ENCODE measurements at places on chromosomes 4 and X.
A peak's percentile ranks its signal among the peaks of the same experiment; 100 is the strongest.

DNA sequence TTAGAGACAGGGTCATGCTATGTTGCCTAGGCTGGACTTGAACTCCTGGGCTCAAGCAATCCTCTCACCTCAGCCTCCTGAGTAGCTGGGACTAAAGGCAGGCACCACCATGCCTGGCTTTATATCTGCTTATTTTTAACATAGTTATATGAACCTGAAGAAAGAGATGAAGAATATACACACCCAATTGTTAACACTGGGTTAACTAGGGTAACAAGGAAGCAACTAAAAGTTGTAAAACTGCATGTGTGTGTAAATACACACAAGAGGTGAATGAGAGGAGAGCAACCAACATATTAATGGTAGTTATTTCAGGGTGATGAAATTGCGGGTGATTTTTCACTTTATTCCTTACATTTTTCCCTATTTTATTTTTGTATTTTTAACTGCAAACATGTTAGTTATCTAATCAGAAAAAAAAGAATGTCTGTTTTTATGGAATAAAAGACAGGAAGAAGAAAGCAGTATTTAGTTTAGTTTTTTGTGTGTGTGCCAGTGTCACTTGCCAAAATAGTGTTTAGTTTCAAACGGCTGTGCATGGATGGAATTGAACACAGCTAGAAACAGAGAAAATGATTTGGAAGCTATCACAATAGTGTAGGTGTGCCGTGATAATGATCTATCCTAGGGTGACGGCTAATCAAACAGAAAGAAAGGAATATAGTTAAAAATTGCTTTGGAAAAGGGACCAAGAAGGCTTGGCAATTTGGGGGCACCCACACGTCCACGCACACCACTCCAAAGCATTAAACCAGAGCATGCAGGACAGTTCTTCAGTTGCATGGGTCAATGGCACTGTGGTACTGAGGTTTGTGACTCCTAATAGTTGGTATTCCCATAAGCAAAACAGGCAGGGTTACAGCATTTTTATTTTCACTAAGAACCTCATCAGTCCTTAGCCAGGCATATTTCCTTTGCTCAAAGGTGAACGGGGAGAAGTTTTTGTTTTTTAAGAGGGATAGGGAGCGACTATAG, 89.1 kb upstream of the KLHL13 start:
- no peak for DNase-seq

DNA sequence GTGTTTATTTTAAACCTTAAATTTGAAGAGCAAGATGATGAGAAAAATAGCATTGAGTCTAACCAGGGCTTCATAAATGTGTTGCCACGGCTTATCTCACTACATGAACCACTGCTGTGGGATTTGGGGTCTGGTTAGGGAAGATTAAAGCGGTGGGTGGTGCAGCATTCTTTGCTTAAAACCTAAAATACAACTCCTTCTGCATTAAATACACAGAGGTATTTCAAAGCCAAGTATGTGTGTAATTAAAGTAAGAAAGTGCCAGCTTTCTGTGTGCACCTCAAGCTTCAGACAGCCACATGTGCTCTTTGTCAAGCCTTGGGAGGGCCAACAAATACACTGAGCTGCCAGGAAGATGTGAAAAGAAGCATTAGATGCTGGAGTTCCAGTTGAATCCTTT, 128.0 kb downstream of the CPE start:
- no peak for DNase-seq

- DNase-seq: no peak
Measured at GRCh38 chr4:124095621-124096020, 616.9 kb downstream of the ANKRD50 start.

- DNase-seq: no peak
Measured at GRCh38 chr4:82624819-82625218, 63.0 kb upstream of the TMEM150C start.

GRCh38 chr4:112214390-112215264, 17.0 kb upstream of the AP1AR start:
- DNase-seq: no peak

DNA sequence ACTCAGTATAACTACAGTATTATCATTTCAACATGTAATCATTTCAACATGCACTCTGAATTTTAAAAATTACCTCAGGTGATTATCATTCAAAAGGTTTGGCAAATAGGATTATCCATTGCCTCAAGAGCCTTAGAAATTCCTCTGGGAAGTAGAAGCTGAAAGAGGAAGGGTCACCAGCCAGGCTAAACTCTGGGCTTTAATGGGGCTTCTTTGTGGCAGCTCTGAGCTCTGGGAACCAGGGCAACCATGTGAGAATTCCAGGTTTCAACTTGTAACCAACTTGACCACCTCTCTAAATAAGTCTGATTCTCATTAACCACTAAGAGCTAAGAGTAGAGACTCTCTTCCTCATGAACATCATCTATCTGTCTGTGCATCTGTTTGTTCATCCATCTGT, 117.2 kb upstream of the MED14 start:
- DNase-seq: no peak

DNA sequence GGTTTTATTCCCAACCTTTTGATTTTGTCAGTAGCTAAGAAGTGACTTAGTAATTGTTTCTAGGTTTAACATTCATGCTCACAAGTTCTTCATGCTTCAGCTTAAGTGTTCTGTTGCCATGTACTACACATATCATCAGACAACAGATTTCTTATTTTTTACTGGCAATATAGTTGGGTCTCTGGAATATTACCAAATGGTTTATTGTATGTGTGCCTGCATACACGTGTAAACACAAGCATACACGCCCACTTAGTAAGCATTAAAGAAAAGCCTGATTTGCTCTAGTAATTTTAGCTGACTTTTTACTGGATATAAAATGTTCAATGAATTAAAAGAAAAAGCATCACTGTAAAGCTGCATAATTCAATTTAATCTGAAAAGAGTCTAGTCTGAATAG, 199.8 kb downstream of the CAMK2D start:
- no peak for DNase-seq

DNA sequence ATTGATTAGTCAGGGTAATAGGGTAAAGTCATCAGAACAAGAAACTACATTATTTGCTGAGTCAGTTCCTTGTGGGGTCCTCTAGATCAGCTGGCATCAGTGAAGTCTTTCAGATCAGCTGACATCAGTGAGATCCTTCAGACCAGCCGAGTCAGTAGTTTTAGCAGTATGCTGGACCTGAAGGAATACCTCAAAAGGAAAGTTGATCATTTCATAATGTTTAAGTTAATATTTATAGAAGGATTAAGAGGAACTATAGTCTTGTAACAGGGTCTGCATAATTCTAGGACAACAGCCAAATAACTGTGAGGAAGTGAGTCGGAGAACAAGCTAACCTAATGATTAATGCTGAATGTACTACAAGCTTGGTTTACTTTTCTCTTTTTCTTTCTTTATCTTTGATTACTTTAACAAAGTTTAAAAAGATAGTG, 958 bp upstream of the UGT2B7 start:
- peak; percentile 74 for DNase-seq
